ENCODE measurements at places on chromosomes 1 and 21. TPM values are rescaled to one million over a fixed set of nuclear protein-coding genes. Genes with fewer than 3 reads are reported as not detected.

- no peak for DNase-seq
These were observed 66.2 kb upstream of the HMCN1 start for GRCh38 chr1:185668013-185668412.

GRCh38 chr1:72846476-72847278, 564.3 kb upstream of the NEGR1 start:
- no peak for DNase-seq

DNA sequence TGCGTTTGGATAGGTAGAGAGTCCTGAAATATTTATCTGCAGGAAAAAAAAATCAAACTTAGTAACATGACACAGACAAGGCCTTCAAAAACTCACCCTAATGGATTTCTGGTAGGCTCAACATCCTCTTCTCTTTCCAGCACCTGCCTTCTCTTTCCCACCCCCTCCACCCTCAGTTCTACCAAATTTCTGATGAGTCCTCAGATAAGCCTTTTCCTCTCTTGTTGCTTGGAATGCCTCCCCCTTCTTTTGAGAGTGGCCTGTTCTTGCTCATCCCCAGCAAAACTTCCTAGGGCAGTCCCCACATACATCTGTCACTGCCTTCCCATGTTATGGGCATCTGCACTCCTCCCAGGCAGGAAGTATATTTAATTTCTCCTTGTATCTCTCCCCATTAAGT, 7.6 kb upstream of the LBR start:
- no peak for DNase-seq

GRCh38 chr1:181906631-181907030, 154.9 kb downstream of the ZNF648 start:
- no peak for DNase-seq

Gene IL12RB2
- polyA plus RNA-seq = 0.53 TPM
